NCI-H1436 (cell line): ENCODE measurements at places on chromosomes 7 and 10.

- no peak for DNase-seq
Measured at GRCh38 chr7:105256761-105257231, 131.9 kb downstream of the SRPK2 start.

DNA sequence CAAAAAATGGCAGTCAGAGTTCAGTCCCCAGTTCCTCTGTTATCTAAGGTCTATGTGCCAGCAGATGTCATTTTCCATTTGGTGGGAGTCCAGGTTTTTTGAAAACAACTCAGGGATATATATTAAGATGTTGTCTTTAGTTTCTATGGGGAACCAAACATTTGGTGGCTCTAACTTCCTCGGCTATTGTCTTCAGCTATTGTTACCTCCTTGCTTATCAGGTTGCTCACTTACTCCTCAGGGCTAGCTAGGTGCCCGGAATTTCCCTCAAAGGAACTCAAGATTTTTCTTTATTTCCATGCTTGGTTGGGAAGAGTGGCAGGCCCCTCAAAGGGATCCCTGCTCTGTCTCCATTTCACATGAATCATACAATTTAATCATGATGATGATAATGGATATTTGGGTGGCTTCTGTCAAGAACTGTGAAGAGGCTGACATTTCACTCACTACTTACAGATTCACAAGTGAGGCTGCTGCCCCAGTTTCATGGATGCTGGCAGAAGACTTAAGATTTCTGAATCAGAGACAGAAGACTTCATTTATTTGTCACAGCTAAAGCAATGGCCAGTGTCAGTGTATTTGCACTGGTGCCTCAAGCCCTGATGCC, 182.8 kb downstream of the PKD1L1 start:
- no peak for DNase-seq

DNA sequence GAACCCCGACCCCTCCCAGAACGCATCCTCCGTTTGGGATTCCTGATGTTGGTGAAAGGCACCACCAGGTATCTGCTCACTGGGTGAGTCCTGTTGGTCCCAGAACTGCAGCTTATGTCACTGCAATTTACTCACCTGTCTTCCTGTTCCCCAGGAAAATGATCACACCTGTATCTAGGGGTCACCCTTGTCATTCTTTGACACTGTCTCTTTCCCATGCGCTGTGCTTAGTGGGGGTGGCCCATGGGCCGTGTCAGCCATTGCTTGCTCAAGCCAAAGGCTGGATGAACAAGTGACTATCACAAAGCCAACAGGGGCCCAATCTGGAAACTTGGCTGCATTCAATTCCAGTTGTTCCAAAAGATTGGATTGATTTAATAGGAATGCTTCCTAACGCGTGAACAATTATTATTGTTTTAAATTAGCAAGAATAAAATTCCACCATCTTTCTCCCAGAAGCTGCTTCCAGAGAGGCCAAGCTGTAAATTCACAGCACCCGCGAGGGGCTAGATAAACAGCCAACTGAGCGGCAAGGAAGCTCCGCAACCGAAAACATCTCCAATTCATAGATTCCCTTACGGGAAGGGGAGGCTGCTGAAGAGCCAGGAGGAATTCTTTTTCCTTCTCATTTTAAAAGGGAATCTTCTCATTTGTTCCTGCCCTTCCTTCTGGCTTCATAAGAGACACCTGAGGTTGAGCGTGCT, 134.8 kb upstream of the ZMIZ1 start:
- DNase-seq: no peak

- no peak for DNase-seq
Measured at GRCh38 chr10:97376413-97376812, 24.7 kb downstream of the RRP12 start.

DNA sequence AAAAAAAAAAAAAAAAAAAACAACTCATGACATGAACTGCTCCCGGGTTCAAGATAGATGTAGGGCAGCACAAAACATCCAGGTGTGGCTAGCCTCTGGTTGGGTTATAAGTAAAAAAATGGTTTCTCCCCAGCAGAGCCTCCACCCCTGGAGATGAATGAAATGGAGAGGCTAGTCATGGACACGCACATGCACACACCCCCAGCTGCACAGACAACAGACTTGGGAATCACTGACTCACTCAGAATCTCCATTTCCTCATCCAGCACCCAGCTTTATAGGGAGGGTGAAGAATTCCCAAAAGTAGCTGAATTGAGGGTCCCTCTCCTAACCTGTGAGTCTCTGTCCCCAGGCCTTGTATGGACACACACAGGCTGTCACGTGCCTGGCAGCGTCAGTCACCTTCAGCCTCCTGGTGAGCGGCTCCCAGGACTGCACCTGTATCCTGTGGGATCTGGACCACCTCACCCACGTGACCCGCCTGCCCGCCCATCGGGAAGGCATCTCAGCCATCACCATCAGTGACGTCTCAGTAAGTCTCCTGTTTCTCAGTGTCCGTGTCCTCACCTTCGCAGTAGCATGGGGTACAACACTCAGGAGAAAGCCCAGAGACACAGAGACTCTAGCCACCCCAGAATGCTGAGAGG, 35.0 kb upstream of the LRRC18 start:
- no peak for DNase-seq

- DNase-seq: no peak
Measured at GRCh38 chr7:117698018-117698417, 175.2 kb downstream of the CTTNBP2 start.

DNA sequence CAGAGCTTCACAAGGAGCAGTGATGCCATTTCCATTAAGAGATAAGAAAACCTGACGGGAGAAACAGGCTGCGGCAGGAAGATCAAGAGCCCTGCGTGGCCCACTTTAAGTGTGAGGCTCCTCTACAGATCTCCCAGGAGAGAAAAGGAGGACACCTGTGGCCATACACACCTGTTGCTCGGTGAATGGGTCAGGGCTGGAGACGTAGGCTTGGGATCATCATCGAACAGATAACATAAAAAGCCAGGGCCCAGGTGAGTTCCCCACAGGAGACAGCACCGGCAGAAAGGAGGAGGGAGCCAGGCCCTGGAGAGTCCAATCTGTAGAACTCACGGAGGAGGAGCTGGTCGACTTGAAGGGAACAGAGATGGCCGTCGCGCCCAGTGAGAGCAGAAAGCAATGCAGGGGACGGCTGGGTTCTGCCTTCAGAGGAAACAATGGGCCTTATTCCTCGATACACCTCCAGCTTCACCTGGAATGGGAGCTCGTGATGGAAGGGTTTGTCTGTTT, 556.8 kb downstream of the DNAJB6 start:
- no peak for DNase-seq

- DNase-seq: no peak
Measured at GRCh38 chr10:5614155-5614721, 52.2 kb downstream of the ASB13 start.

GRCh38 chr10:12902135-12902572, 99.4 kb downstream of the CCDC3 start:
- peak; percentile 58 for DNase-seq

DNA sequence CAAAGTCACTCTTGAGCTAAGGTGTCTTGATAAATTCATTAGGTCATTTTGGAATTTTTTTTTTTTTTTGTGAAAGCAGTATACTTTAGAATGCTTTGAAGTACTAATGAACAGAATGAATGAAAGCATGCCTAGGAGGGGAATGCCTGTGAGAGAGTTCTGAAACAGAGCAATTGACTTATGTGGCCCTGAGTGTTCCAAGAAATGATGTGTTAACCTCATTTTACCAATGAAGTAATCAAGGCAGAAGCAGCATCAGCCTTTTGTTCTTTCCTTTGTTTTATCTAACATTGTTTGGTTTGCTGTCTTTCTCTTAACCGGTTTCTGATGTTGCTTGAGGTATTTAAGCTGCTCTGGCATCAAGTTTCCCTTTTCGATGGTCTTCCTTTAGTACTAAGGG, 154.6 kb upstream of the HGF start:
- DNase-seq: no peak

- DNase-seq: no peak
Measured at GRCh38 chr7:828793-829561, 3.3 kb upstream of the SUN1 start.

GRCh38 chr10:551373-552252, 137.9 kb downstream of the DIP2C start:
- DNase-seq: no peak

- DNase-seq: peak; percentile 66
Measured at GRCh38 chr7:33905389-33906032, at the start of gene BMPER. Gene BMPER, plus strand, starts transcription at chr7:33905539. Its CDS starts 75 bp downstream, at chr7:33905614.

DNA sequence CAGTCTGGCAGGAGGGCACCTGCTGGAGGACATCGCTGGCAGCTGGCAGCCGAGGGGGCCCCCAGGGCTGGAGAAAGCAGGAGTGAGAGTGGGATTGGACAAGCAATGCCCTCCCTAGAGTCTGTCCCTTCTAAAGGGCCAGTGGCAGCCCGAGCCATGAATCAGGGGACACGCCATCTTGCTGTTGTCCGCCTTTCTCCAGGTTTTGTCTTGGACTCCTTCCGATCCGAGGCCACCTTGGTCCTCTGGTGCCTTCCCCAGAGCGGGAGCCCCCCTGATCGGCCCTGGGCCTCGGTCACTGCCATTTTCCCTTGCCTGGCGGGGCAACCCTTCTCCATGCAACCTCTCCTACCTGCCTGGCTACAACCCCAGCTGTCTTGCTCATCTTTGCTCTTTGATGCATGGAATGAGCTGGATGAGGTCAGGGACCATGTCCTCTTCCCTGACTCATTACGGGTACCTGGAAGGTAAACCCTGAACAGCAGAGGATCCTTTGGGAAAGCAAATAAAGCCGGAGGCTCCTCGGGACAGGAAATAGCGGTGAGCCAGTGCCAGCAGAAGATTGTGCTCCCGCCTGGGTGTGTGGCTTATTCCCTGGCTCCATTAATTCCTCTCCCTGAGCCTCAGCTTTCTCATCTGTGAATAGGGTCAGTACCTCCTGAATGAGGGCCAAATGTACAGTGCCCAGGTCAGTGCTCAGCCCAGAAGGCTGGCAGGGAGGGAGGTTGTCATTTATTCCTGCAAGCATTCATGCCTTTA, 112.0 kb downstream of the GRK5 start:
- DNase-seq: no peak

DNA sequence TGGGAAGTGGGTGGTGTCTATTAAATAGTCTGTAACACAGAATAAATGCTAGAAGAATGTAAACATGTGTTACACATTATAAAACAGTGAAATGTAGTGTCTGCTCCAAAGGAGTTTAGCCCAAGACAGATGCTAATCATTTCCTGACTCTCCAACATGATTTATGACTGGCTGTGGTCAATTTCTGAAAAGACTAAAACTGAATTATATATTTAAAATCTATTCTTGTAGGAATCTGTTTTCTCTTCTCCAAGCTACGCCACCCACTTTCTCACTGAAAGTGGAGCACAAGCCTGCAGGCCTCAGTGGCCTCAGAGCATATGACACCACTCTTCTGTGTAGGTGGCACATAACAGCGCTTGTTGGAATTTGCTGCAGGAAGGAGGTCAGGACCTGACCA, 44.4 kb downstream of the CTTNBP2 start:
- DNase-seq: no peak

DNA sequence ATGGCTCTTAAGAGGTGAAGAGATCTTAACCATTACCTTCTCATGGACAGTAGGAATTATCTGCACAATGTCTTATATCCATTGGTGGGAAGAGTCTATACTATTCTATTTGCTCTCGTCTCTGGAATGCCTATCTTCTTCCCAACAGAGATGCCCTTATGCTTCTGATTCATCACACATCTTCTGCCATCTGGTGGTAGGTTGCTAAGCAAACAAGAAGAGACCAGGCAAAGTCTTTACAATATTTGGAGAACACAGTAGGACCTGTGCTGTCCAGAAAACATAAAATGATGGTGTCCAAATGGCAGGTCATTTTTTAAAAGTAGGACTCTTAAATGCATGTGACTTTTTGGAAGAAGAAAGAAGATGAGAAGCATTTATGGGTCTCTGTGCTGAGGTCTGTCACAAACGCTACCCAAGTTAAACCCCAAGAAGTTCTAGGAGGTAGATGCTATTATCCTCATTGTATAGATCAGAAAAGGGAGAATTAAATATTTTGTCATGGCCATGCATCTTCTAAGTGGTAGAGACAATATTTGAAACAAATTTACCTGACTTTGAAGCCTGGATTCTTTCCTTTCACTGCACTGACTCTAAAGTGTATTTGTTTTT, 67.8 kb upstream of the NXPH1 start:
- peak; percentile 33 for DNase-seq

DNA sequence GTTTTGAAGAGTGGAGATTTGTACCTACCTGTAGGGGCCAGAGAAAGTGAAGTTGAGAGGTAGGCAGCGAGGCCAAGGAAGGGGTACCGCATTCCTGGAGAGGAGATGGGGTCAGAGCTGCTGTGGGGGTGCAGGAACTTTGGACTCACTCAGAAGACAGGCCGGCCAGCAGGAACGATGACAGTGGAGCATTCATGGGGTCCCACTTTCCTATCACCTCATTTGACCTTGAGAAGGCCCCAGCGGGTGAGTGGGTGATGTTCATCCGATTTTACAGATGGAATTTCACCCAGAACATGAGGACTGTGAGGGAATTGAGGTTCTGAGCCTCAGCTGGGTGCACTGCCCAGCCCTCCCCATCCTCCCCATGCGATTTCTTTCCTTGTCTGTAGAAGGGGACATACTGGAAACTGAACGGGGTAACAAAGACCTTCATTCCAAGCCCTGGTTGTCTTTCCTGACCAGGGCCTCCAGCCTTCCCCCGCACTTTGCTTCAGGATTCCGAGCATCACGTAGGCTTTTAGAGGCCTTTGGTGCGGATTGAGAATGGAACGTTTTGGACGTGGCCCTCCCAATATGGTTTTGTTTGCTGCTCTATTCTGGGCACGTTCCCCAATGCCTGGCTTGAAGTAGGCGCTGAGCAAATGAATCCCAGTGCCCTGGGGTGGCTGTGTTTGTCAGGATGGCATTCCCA, 87.3 kb downstream of the ADCY1 start:
- no peak for DNase-seq

DNA sequence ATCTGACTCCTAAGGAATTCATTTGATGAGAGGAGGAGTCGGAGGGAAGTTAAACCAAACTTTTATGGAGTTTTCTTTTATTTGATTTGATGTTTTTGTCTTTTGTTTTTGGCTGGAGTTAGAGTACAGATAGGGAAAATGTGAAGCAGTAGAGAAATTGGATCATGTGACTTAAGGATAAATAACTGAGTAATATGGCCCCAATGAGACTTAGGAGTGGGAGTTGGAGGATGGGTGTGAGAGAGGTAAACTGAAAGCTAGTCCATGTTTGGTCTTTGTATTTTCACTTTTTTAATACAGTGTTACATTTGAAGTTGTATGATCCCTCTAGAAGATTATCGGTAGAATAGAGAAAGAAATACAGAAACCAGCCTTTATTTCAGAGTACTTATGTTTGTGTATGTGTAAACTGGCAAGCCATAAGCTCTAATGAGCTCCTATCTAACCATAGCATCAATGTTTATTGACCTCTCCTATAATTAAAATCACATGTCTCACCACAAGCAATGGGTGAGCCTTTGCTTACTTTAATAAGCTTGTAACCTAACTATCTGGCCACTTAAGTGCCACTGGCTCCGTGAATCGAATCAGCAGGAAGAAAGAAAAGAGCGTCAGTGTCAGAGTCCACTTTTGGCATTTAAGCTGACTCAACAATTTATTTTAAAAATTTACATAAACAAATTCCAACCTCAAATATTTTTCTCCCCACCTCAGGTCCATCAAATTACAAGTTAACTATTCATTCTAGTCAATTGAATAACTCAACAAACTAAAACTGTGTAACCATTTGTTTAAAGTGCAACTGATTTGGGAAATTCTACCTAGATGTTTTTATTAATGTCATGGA, 113.8 kb downstream of the EPDR1 start:
- DNase-seq: no peak
